Left renal pelvis (tissue), 4 donors: ENCODE measurements at places on chromosomes 5 and 9.

GRCh38 chr5:157761690-157762621 lies 18.4 kb downstream of the LSM11 start:
- DNase-seq = no peak

DNA sequence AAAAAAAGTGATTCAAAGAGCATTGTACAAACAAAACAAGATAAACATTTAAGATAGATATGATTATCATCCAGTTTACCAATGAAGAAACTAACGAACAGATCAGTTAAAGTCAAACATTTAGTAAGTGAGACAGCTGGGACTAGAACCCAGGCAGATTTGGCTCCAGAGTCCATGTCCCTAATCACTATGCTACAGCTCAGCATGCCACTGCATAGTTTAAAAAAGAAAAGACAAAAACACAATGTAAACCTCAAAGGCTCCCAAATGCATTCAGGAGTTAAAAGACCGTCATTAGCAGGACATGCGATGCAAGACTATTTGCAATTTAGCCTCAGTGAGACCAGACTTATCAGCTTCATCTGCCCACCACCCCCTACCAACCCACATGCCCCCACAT lies 36.8 kb downstream of the DENND1A start:
- DNase-seq = no peak

DNA sequence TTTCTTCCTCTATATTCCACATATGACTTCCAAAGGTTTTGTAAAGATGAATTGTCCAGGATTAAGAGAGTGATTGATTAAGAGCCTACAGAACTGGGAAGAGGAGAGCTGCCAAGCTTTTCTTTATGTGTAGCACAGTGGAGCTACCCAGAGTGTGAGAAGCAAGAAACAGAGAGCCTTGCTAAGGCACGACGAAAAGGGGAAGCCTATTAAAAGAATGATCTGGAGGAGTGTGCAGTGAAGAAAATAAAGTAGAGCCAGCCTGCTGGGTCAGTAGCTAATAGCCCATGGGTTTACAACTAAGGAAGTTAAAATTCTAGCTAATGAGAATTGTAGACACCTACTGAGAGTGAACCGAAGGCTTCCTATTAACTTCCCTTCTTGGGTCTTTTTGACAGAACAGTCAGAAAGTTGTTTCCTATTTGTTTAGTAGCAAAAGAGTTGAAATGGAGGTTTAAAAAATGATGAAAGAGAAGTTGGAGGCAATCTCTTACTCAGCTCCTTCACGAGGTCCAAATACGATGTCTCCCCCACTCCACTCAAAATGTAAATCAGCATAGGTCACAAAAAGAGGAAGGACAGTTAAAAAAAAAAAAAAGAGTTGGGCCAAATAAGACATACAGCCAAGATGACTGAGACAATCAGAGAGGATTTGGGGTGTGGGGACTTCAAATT lies 957 bp upstream of the PRR16 start:
- no peak for DNase-seq

GRCh38 chr9:21141427-21141882 lies at the start of gene IFNW1:
Gene IFNW1, minus strand, starts transcription at chr9:21141832. Its CDS starts 262 bp downstream, at chr9:21141570.
- no peak for DNase-seq

DNA sequence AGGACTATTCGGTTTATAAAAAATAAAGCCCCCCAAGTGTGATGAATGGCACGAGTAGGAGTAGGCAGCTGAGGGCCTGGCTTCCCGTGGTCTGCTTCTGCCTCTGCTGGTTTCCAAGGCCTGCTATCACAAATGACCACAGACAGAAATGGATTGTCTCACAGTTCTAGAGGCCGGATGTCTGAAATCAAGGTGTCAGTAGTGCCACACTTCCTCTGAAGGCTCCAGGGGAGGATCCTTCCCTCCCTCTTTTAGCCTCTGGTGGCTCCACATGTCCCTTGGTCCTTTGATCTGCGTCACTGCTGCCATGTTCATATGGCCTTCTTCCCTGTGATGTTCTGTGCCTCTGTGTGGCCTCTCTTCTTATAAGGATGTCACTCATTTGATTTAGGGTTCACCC lies 15.1 kb downstream of the PRKACG start:
- no peak for DNase-seq

DNA sequence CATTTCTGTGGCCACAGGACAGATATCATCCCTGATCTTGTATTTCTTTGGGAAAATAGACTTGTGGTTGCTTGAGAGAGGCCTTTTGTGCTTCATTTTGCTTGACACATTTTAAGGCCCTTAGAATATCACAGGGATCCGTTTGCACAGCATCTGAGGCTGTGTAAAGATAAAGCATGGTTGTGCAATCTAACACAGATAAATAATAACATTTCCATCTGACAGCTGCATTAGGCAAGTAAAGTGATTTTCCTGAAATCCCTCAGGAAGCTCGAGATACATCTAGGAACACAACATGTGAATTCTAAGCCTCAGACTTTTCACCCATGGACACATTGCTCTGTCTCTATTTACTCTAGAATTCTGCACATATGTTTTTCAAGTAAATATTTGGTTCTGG lies 212.8 kb upstream of the ADAMTSL1 start:
- DNase-seq = no peak

- DNase-seq = no peak
Observed at GRCh38 chr5:85651731-85652130, 966.0 kb upstream of the COX7C start.

DNA sequence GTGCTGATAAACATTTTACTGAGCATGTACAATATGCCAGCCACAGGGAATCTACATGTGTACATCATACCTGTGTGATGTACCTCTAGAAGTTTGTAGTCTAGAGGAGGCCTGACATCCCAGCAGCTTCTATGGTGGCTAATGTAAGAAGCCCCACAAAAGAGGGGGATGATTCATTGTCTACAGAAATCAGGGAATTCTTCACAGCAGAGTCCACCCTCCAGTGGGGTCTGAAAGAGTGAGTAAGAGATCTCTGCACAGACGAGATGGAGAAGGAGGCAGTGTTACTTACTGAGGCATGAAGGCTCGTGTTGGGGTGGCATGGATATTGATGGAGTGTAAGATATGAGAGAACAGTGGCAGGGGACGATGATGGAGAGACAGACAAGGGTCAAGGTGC lies 103.0 kb downstream of the NTRK2 start:
- no peak for DNase-seq

DNA sequence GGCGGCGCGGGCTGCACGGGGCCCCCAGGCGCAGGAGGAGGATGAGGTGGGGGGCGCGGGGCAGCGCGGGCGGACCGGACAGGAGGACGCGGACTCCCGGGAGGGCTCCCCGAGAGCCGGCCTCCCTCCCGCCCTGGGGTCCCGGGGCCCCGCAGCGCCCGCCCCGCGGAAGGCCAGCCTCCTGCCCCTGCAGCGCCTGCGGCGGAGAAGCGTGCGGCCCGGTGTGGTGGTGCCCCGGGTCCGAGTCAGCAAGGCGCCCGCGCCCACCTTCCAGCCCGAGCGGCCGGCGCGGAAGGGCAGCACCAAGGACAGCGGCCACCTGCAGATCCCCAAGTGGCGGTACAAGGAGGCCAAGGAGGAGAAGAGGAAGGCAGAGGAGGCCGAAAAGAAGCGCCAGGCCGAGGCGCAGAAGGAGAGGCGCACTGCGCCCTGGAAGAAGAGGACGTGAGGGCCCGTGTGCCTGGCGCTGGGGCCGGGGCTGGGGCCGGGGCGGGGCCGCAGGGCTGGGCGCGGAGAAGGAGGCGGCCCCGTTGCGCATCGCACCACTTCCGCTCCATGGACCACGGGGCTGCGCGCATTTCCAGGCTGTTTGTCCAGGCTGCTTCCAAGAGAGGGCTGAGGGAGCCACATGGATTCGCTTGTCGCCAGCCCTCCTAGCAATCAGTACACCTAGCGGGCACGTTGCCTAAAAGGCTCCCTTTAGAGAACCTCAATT lies 86.0 kb downstream of the ANKRD33B start:
- no peak for DNase-seq

DNA sequence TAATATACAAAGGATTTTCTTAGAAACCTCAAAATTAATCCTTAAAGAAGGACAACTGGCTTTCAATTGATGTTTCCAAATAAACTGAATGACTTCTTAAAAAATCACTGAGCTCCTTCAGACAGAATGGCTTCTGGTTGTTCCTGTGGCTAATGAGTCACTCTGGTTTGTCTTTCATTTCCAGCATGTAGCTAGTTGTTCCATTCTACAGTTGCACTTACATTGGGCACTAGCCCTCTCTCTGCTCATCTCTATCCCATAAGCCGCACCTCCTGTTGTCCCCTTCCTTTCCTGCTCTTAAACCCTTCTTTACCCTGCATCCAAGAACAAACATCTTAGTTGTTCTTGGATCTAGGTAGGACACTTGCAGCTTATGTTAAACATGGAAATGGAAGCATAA lies 235.3 kb upstream of the HAPLN1 start:
- no peak for DNase-seq

DNA sequence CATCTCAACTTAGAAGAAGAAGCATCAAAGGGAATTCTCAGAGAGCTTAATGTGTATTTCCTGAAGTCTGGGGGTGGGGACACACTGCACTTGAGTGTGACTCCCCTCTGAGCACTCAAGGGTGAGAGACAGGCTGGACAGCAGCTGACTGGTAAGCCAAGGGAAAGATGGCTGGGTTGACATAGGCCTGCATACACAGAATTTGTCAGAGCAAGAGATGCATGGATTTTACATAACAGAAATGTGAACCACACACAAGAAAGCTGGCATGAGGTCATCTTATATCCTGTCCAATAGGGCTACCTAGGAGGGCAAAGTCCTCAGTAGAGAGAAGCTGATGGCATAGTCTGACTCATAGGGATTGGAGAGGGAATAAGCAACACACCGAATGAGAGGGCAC lies 114.3 kb upstream of the EPB41L4A start:
- DNase-seq = no peak

DNA sequence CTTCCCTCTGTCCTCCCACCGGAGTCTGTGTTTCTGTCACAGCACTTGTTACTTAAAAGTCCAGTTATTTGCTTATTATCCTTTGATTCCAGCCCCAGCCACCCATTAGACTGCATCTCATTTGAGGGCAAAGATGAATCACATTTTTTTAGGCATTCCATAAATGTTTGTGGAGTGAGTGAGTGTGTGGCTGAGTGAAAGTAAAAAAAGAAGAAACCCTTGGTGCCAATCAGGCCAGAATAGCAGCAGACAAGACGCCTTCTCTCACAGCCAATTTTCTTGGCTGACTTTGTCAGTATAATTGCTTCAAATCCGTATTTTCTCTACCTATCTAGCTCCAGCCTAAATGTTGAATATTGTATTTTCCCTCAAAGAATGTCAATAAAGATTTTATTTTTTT lies 613.0 kb upstream of the WWC1 start:
- DNase-seq = no peak

GRCh38 chr5:130488252-130488651 lies 584.0 kb downstream of the CHSY3 start:
- no peak for DNase-seq

GRCh38 chr5:37926732-37927131 lies 86.9 kb upstream of the GDNF start:
- DNase-seq = no peak
